ENCODE measurements at places on chromosomes 5 and 9.

DNA sequence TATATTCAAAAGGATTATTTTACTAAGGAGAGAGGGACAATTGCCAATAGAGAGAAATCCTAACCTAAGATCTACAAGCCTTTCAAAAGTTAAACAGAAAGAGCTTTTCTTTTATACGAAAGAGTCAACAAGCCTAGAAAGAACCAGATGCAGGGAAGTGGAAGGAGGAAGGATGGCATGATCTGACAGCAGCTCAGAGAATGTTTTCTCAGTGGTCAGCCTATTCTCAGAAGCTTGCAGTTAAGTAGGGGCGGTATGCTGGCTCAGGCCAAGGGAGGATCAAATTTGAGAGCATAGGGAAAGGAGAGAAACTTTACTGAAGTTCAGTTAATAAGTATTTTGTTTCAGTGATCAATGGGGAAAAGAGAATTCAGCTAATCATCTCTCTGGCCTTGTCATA lies 88.0 kb upstream of the FTMT start:
- no peak for DNase-seq

DNA sequence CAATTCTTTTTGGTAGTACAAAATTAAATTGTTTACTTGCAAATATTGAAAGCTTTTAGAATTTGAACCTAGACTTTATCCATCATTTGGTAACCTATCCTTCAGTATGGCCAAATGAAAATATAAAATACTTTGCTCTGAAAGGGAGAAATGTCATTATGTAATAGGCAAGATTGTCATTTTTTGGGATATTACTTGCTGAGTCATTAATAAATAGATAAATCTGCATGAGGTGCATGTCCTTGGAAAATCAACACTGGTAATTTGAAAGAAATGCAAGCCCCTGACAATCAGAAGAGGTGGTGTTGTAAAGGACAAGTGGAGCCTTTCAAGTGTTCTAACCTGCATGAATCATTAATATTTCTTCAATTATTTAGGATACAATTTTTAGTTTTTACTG lies 231.8 kb upstream of the CCNG1 start:
- no peak for DNase-seq

GRCh38 chr5:138643040-138643791 lies 68.0 kb upstream of the HSPA9 start:
- no peak for DNase-seq

- no peak for DNase-seq
These were observed 60.4 kb downstream of the HMCN2 start for GRCh38 chr9:130325921-130326320.

DNA sequence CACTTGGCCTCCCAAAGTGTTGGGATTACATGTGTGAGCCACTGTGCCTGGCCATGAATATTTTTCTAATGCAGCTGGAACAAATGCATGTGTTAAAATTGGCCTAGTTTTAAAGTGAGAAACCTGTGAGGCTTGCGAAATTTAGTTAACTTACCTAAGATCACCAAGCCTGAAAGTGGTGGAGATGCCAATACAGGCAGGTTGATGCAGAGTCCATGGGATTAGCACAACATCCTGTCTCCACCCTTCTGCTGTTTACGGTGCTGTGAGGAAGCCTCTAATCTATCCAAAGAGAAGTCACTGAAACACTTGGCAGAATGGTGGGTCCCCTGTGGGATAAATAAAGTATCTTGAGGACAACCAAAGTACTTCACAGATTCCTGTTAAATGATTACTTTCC lies 98.2 kb downstream of the PCSK5 start:
- DNase-seq: no peak

GRCh38 chr5:180831139-180832093 lies 28.8 kb upstream of the MGAT1 start:
- DNase-seq: peak; percentile 85

- no peak for DNase-seq
These were observed 36.2 kb downstream of the SH3PXD2B start for GRCh38 chr5:172417983-172418630.

DNA sequence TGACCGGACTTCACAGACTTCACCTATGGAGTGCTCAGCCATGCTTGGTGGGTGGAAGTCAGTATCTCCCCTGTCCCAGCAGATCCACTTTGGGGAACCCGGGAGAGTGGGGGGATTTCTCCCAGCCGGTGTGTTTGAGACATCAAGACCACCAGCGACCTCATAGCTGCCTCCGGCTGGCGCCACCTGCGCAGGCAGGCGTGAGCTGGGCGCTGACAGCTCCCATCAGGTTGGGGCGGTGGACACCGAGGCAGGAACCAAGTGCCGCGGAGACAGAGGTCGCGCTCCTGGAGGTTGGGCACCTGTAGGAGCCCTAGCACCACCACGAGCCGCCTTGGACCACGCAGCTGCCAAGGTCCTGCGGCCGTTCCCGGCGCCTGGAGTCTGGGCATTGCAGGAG lies 124.0 kb upstream of the LARP1 start:
- no peak for DNase-seq

DNA sequence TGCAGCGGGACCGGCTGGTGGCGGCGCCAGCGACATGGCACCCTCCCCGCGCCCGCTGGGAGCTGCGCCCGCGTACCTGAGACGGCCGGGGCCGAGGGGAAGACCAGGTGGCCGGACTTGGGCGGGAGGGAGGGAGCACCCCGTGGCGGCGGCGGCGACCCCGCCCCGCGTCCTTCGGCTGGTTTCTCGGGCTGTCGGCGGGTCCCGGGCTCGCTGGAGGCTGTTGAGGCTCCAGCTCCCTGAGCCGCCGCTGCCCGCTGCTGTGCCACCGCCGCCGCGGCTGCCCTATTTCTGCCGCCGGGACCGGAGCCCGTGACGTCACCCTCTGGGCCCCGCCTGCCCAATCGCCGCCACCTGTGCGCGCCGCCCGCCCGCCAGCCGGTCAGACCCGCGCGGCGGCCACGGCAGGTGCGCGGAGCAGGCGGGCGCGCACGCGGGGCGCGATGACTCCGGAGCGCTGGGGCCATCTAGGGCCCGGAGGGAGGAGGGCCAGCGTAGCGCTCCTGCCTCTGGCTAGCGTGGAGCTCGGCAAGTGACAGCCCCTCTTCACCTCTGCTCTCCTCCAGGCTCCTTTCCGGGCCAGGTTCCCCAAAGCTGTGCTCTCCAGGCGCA lies at the start of gene FSTL4:
TSS of gene FSTL4 (minus strand) at position 293 of the 612 bp plus-strand sequence.
- DNase-seq: peak; percentile 43

GRCh38 chr5:15794052-15794985 lies 294.3 kb downstream of the FBXL7 start:
- no peak for DNase-seq

DNA sequence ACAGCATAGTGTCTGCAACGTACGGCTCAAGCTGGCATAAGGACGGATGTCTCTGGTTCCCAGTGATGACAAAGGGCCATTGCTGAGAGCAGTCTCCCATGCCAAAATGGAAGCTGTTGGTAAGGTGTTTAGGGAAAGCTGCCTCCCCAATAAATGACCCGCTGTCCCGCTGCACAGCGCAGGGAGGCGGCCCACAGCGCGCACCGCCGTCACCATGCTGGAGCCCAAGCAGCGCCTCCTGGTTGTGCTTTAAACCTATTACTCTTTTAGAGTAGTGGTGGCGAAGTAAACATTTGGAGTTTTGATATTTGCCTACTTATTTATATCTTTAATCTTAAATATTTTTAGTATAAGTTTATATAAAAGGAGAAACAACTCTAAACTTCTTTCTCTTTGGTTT lies 70.4 kb upstream of the C5orf63 start:
- DNase-seq: no peak

- DNase-seq: no peak
These were observed 187.6 kb upstream of the S1PR3 start for GRCh38 chr9:88803546-88804253.

DNA sequence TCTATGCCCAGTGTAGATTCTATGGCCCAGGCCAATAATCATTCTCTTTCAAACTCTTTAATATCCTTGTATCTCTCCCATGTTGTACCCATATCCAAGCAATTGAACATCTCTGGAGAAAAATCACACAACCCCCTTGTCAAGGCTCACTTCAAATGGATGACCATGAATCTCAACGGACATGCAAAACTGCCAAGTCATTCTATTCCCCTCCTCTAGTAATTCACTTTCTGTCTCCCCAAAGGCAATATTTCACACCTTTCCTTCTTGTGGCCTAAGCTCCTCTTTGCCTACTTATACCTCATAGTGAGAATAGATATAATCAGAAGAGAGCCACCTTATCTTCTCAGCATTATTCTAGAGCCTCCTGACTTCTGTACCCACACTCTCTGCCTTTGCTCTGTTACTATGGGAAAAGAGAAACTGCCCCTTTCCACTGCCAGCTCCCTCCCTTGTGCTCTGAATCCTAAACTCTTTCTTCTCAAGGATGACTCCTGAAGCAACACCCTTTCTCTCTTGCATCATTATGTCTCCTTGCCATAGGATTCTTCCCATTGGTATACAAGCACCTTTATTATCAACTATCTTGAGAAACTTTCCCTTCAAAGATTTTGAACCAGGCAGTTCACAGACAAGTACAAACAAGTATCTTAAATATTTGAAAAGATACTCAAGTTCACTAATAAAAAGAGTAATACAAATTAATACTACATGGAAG lies 66.1 kb downstream of the RPS23 start:
- no peak for DNase-seq

DNA sequence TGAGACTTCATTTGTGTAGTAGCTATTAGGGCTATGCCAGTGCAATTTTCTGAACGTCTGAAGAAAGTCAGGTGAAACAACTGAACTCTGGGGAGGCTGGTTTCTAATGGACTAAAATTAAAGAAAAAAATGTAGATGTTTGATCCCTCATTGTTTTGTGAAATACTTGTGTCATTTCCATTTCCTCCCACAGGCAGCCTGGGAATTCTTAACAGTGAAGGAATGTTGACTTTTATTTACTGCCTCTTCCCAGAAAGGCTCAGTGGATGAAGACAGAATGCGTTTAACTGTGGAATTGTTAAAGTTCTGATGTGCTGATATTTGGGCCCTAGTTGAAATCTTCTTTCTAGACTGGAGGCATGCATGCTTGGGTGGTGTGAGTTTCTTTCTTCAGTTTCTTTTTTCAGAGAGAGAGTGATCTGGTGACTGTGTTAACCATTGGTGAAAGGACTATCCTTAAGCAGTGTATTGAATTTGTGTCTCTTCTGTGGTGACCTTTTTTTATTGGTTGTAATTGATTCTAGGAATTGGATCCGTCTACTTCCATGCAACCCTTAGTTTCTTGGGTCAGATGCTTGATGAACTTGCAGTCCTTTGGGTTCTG lies 15.5 kb downstream of the ACER2 start:
- DNase-seq: no peak

DNA sequence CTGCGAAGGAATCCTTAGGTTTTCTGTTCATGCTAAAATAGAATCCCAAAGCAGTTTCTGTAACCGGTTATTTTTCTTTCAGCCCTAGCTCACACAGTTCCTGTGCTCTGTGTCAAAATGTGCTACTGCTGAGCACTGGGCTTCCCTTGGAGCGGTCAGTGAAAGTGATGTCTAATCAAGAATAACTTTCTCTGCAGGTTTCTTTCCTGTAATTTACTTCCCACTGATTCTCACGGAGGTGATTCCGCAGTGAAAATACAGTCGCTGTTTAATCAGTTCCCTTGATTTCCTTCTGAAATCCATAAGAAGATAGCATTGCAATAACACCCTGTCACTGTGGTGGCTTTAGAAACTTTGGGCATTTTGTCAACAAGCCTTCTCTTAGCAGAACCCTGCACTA lies 112.0 kb upstream of the ISL1 start:
- DNase-seq: no peak

DNA sequence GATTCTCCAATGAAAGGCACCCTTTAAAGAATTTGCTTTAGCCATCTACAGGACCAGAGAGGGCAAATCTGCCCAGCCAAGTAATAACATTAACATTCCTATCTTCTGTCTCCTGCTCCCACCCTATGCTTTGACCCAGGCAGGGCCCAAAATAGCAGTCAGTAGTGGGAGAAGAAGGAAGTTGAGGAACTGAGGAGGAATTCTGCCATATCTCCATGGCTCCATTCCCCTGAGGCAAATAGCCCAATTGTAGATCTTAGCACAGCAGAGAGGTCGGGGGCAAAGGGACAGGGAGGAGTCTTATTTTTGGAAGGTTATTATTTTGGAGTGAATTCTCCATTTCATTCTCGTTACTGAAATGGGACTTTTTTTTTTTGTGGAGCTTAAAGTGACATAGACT lies 111.1 kb upstream of the IFNK start:
- no peak for DNase-seq

DNA sequence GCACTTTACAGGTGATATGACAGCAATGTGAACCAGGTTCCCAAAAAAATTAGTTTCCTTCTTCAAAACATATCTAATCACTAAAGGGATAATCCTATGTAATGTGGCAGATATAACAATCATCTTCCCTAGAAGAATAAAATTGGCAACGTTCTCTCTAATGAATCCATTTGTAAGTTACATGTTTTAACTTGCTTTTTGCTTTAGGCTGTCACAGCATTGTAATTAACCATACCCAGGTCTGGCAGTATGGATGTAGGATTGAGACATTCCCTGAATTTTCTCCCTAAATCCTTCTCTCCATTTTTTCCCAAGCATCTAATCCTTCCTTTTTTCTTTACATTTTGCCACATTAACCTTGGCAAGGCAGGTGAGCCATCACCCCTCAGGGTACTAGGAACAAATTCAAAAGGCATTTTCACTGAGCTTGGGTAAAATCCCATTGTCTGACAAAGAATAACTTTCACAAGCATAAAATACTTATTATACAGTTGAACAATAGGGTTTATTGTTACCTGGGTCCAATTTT lies 548.3 kb downstream of the SEMA5A start:
- DNase-seq: no peak

Data from activated CD4-positive, alpha-beta T cell treated with anti-CD3 and anti-CD28 coated beads, Interleukin-2, amount 50 U/mL, for 48 hours (primary cell).